ENCODE measurements at places on chromosomes 7 and 10.

- no peak for DNase-seq
These were observed 11.0 kb downstream of the VSIR start for GRCh38 chr10:71762324-71762723.

GRCh38 chr10:69312528-69312927 is 34.2 kb downstream of the HK1 start:
- no peak for DNase-seq

DNA sequence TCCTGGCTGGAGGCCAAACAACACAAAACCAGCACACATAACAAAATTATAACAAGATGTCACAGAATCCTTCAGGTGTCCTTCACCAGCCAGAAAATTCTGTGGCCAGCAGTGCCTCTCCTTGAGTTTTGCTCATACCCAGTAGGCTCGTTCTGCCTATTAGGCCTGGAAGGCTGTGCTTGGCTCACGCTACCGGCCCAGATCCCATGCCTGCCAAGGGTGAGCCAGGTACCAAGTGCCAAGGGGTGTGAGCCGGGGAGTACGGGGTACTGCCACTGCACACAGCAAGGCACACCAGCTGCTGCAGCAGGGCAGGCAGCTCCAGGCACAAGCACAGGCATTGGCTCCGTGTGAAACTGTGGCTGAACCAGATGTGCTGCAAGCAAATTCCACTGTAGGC is 1562.0 kb downstream of the REEP3 start:
- DNase-seq = no peak

DNA sequence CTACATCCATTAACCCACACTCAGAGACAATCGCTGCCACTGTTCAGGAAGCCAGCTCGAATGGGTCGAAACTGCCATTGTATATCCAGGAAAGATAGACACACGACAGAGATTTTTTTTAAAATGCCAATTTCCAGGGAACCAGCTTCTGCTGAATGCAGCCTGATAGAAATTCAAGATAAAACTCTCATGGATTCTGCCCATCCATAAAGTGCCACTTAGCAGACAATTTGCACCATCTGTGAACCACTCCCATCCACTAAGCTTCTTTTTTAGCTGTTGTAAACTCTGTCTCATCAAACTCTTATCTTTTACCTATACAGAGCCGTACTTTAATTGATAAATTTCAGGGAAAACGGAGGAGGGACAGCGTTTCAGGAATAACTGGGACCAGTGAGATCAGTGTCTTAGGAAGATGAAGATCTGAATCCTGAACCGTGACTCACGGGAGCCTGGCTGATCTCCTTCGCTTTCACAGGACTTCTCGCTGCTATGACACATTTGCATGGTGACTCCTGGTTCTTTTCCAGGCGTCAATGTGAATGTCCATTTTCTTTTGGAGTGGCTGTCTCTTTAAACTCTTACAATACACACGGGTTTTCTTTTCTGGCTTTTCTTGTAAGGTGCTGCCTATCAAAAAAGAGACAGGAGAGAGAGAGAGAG is 103.4 kb downstream of the FAM204A start:
- no peak for DNase-seq

- DNase-seq = no peak
These were observed 52.2 kb downstream of the ASB13 start for GRCh38 chr10:5614155-5614721.

DNA sequence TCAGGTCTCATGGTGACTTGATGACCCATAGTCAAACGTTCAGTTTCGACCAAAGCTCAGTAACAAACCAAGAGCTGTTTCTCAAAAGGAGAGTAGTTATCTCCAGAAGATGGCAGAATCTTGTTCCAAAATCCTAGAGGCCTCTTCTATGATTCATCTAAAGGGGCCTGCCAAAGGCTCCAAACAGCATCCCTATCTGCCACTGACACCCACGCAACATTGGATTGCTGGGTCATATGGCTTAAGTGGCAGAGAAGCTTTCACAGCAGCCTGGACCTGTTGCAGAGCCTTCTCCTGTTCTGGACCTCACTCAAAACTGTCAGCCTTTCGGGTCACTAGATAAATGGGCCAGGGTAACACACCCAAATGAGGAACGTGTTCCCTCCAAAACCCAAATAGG is 54.0 kb upstream of the LRRC18 start:
- no peak for DNase-seq

DNA sequence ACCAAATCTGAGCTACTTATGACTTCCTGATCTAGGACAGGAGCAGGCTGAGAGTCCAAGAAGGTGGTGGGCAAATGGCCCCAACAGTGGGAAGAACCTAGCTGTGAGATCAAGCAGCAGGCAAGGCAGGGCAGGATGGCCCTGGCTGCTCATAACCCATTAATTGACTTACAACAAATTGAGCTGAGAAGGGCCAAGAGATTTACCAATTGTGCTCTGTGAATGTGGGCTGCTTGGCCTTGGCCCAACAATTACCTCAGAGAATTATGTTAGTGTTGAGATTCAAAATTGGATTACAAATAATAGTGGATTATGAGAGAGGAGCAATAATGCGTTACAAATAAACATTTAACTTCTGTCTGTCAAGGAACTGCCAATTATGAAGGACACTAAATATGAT is 956.5 kb downstream of the KCNMA1 start:
- no peak for DNase-seq

DNA sequence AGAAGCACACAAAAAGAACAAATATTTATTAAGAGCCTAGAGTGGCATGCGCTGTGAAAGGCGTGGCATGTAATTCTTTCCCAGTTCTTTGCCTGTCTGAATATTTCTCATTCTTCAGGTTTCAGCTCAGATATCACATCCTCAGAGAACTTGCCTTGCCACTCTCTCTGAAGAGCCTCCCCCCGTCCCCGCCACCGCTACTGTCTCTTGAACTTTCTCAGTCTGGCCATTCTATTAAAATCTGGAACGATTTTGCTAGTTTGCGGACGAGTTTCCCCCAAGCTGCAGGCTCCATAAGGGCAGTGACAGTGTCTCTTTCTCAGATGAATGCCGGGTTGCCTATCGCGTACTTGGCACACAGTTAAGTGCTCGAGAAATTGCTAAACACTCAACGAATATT is 787 bp upstream of the PLEKHA1 start:
- DNase-seq = no peak

GRCh38 chr7:91266067-91266688 is 1.9 kb downstream of the FZD1 start:
- DNase-seq = no peak

GRCh38 chr10:64091897-64092296 is 570.7 kb downstream of the REEP3 start:
- DNase-seq = no peak

DNA sequence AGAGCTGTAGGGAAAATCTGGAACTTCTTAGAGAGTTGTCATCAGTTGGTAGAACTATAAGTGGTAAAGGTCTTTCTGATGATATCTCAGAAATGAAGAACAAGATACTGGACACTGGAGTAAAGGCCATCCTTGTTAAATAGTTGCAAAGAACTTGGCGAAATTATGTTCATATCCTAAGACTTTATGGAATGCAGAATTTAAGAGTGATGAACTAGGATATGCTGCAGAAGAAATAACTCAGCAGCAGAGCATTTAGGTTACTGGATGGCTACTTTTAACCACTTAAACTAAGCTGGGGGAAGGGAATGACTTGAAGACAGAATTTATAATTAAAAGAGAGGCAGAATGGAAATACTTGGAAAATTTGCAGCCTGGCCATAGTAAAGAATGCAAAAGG is 23.7 kb downstream of the PTEN start:
- DNase-seq = no peak

GRCh38 chr10:21379143-21379542 is 146.3 kb downstream of the SKIDA1 start:
- DNase-seq = no peak

- DNase-seq = no peak
These were observed 63.3 kb upstream of the DNAJB12 start for GRCh38 chr10:72417971-72418370.

GRCh38 chr7:99822731-99823718 is 4.8 kb upstream of the CYP3A43 start:
- no peak for DNase-seq

DNA sequence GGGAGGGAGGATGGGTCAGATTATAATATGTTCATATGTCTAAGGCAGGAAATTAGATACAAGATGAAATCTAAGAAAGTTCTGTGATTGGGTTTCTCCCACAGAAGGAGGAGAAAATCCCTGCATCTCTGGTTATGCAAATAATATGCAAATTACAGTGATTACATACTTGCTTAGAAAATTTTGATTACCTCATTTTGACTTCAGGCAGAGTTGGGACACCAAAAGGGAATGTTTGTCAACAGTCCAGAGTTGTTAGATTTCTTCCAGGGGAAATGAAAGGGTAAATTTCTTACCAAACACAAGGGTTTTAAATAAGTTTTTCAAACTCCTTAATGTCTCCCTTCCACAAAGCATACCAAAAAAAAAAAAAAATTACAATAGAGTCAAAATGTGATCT is 101.4 kb upstream of the STEAP1B start:
- no peak for DNase-seq

All from stimulated activated CD4-positive, alpha-beta T cell treated with anti-CD3 and anti-CD28 coated beads, Interleukin-4, amount 100 ng/mL, for 1 hour (primary cell).